ENCODE measurements at places on chromosomes 5 and 9. TPM values are rescaled to one million over a fixed set of nuclear protein-coding genes. Genes with fewer than 3 reads are reported as not detected.

The FLT4 gene
- total RNA-seq = 12.9 TPM

- H3K36me3 ChIP-seq = no peaks in the 10 kb centered on the region
- no peak overlapping the region for H3K27ac ChIP-seq
- no peak for DNase-seq
- H3K4me1 ChIP-seq = peaks cover 5% of the 10 kb centered on the region
- no peaks in the 10 kb centered on the region for H3K27me3 ChIP-seq
Observed at GRCh38 chr5:158116965-158117364, 258.0 kb upstream of the CLINT1 start.

- H3K4me1 ChIP-seq = no peaks in the 10 kb centered on the region
- H3K36me3 ChIP-seq = no peaks in the 10 kb centered on the region
- H3K27ac ChIP-seq = no peak overlapping the region
- no peak for DNase-seq
- H3K27me3 ChIP-seq = no peaks in the 10 kb centered on the region
Observed at GRCh38 chr5:130270786-130271185, 366.5 kb downstream of the CHSY3 start.

DNA sequence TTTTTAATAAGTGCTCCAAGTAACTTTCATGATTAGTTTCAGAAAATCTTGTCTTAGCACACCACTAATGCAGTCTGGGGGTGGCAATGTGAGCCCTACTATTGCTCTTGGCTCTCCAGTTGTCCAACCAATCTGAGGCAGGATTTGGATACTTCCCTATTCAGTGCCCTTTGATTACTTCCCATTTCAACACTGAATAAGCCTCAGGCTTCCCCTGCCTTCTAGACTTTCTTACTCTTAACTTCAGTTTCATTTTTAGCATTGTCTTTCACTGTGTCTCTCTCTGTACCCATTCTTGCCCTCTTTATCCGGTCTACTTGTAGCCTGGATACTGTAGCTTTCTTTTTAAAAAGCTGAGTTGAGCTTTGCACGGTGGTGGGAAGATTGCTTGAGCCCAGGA lies 186.1 kb downstream of the C9orf152 start:
- peaks cover 2% of the 10 kb centered on the region for H3K4me1 ChIP-seq
- H3K27me3 ChIP-seq = no peaks in the 10 kb centered on the region
- no peak overlapping the region for H3K27ac ChIP-seq
- no peak for DNase-seq

GRCh38 chr5:5678909-5679308 lies 256.4 kb downstream of the ICE1 start:
- H3K27ac ChIP-seq = no peak overlapping the region
- H3K4me3 ChIP-seq = no peak overlapping the region
- no peaks in the 10 kb centered on the region for H3K36me3 ChIP-seq
- H3K27me3 ChIP-seq = no peaks in the 10 kb centered on the region
